ENCODE measurements at places on chromosomes 2 and 18. TPM values are rescaled to one million over a fixed set of nuclear protein-coding genes. Genes with fewer than 3 reads are reported as not detected.

- DNase-seq, result no peak
Observed at GRCh38 chr2:54669677-54670484, 53.6 kb upstream of the EML6 start.

DNA sequence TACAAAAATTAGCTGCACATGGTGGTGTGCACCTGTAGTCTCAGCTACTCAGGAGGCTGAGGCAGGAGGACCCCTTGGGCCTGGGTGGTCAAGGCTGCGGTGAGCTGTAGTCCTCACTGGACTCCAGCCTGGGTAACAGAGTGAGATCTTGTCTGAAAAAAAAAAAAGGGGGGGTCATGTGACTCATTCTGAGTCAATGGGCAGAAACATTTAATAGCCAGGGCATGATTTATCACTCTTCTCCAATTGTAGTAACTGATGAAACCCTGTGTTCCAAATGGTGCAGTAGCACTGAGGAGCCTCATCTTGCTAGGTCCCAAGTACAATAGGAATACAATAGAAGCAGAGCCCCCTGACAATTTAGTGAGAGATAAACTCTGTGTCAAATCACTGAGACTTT lies 78.9 kb upstream of the CCDC68 start:
- no peak for DNase-seq

GRCh38 chr2:104641786-104642185 lies 212.1 kb upstream of the POU3F3 start:
- no peak for DNase-seq

- no peak for DNase-seq
Observed at GRCh38 chr2:159755788-159756187, 42.2 kb downstream of the CD302 start.

GRCh38 chr18:658947-659533 lies 1.6 kb downstream of the TYMS start:
- DNase-seq, result no peak

MAB21L4 gene
- 0.06 TPM for polyA plus RNA-seq

PROM2 gene
- 0.72 TPM for polyA plus RNA-seq

- DNase-seq, result no peak
Observed at GRCh38 chr2:3177891-3178577, 199.6 kb downstream of the EIPR1 start.

GRCh38 chr2:214127571-214127970 lies 283.3 kb upstream of the VWC2L start:
- no peak for DNase-seq

GRCh38 chr2:119598596-119599263 lies 54.5 kb downstream of the CFAP221 start:
- no peak for DNase-seq

GRCh38 chr2:119261493-119262225 lies 38.0 kb downstream of the STEAP3 start:
- no peak for DNase-seq

DNA sequence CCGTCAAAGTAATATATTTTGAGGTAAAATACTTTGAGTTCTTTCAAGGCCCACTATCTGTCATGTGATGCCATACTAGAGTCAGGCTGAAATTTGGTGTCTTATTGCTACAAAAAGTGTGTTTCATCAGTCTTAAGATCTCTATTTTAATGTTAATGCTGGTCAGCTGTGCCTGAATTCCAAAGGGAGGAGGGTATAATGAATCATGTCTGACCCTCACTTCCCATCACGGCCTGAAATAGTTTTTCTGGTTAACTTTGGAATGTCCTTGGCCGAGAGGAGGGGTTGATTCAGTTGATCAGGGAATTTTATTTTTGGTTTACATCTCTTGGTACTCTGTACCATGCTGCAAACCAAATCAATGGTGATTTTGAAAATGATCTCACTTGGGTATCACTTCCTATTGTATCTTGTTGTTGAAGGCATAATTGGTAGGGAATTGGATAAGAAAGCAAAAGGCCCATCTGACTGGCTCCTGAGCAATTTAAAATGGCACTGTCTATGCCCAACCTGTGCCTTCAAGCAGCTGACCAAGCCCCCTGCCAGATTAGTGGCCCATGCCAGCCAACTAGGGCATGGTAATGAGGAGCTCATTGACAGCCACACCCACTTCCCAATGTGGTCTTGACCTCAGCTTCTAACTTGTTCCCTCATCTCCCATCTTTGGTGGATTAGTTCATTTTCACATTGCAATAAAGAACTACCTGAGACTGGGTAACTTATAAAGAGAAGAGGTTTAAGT lies 6.1 kb upstream of the SLC35F5 start:
- no peak for DNase-seq

GRCh38 chr18:10477121-10477862 lies 22.9 kb downstream of the APCDD1 start:
- no peak for DNase-seq

TUBB8B gene
- not detected for polyA plus RNA-seq

DNA sequence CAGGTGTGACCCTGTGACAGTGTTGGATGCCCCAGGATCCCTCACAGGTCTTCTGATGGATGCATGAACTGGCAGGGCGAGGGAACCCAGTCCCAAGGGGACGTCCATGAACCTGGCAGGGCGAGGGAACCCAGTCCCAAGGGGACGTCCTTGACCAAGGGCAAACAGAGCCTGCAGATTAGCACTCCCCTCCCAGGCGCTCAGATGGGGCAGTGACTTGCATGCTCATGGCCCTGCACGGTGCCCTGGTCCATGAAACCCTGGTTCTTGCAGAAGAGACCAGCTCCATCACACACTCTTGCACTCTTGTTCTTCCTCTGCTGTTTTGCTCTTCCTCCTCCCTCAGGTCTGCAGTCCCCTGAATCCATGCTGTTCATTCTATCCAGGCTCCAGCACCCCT lies 192.7 kb downstream of the GALR1 start:
- DNase-seq, result no peak

- no peak for DNase-seq
Observed at GRCh38 chr2:65383541-65384488, 48.6 kb downstream of the SPRED2 start.

- DNase-seq, result no peak
Observed at GRCh38 chr2:170456914-170457313, 258.2 kb upstream of the SP5 start.

GRCh38 chr2:201246280-201246679 lies 14.1 kb upstream of the CASP8 start:
- DNase-seq, result no peak
